ENCODE measurements at places on chromosomes 5 and 9. TPM values are rescaled to one million over a fixed set of nuclear protein-coding genes. Genes with fewer than 3 reads are reported as not detected.
A peak's percentile ranks its signal among the peaks of the same experiment; 100 is the strongest.

- ATAC-seq: no peak
These were observed 25.6 kb upstream of the POU4F3 start for GRCh38 chr5:146313027-146313426.

- peak; percentile 16 for ATAC-seq
These were observed 30.7 kb downstream of the CFAP77 start for GRCh38 chr9:132440735-132441134.

DNA sequence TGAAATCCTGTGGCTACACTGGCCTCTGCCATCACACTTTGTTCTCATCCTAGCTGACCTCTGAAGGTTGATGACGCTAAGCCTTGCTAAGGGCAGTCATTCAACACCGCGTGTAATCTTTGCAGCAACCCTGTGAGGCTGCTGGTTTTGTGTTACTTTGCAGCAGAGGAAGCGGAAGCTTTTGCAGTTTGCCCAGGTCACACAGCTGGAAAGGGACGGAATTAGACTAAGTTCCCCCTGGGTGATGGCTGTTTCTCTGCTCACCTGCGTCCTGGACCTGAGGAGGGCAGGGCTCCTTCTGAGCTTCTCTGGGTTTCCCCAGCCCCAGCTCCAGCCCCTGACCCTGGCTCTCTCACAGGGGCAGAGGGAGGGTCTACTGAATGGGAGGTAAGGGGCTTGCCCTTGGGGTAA is 7.3 kb upstream of the SLC25A51 start:
- no peak for ATAC-seq

DNA sequence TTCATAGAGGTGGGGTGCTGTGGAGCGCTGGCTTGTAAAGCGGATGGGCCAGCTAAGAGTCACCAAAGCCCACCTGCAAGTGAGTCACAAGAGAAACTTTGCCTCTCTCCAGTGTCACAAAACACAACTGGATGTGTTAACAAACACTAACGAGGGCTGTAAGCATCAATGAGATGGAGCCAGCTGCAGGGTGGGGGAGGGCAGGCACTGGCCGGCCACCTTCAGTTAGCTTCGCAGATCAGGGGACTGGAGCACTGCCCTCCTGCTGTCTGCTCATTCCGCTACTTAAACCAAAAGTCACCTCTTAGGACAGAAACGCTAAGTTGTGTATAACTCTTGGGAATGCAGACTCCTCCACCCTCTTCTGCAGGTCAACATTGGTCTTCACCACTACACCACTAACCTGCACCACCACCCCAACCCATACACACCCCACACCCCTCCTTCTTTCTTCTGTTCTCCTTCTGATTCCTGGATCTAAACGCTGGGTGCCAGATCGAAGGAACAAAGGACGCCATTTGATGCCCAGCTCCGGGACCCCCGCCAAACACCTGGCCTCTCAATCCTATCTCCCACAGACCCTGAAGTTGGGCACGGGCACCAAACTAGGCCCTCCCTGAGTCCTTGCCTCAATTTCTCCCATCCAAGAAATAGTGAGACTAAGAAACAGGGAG is 2.1 kb downstream of the ARSI start:
- ATAC-seq: no peak

DNA sequence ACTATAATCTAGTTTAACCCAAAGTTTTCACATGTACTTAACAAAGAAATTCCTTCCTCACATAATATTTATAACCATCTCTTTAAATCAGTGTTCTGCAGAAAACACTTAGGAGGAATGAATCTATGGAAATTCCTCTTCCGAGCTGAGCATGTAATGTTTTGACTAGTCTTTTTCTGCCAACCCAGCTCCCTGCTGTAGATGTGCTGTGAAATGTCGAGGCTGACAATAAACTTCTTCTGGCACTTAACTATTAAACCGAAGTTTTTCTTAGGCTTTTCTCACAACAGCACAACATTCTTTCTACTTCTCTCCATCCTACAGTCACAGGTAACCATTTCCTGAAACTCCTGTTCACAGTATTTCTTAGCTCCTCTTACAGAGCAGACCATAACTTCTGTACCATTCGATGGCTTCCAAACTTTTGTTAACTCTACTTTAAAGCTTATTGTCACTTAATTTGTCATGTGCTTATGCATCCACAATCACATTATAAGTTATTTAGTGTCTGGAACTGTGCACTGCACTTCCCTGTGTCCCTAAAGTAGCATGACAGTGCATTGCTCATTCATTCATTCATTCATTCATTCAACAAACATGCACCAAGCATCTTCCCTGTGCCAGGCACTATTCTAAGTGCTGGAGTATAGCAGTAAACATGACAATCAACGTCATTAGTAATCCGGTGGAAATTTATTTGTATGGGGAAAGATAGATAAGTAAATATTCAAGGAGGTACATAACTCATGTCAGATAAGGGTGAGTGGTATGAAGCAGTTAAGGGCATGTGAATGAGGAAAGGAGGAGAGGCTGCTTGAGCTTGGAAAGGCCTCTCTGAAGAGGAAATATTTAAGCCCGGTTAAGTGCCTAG is 54.6 kb downstream of the TSSK1B start:
- no peak for ATAC-seq

DNA sequence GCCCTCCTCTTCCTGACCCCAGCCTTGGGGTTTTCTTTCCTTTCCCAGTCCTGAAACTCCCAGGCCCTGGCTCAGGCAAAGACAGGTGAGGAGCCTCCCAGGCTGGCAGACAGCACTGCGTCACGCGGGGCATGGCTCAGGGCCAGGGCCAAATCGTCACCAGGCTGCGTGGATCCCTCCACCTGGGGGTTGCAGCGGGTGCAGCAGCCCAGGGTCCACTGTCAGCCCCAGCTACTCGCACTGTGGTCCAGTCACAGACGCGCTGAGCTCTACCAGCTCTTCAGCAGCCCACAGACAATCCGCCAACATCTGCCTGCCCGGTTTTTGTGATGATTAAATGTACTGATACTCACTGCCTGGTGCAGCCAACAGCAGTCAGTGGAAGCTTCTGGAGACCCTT is 12.1 kb downstream of the FAM78A start:
- no peak for ATAC-seq

DNA sequence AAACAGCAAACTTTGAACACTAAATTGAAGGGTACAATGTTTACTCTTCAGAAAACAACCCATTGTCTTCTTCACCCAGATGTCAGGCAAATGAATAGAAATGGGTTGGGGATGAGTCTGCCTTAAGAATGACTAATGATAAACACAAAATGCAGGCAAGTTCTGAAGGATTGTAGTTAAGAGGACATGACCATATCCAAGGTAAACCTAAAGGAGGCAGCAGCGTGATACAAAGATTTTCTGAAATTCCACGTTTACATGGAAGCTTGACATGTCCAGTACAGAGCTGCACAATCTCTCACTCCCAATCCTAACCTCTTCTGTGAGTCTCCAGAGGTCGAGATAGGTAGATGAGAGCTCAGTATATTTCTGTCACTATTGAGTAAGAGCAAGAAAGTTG is 1263.2 kb upstream of the CDH6 start:
- no peak for ATAC-seq

- ATAC-seq: no peak
These were observed 10.8 kb downstream of the FAM174A start for GRCh38 chr5:100546001-100546400.

DNA sequence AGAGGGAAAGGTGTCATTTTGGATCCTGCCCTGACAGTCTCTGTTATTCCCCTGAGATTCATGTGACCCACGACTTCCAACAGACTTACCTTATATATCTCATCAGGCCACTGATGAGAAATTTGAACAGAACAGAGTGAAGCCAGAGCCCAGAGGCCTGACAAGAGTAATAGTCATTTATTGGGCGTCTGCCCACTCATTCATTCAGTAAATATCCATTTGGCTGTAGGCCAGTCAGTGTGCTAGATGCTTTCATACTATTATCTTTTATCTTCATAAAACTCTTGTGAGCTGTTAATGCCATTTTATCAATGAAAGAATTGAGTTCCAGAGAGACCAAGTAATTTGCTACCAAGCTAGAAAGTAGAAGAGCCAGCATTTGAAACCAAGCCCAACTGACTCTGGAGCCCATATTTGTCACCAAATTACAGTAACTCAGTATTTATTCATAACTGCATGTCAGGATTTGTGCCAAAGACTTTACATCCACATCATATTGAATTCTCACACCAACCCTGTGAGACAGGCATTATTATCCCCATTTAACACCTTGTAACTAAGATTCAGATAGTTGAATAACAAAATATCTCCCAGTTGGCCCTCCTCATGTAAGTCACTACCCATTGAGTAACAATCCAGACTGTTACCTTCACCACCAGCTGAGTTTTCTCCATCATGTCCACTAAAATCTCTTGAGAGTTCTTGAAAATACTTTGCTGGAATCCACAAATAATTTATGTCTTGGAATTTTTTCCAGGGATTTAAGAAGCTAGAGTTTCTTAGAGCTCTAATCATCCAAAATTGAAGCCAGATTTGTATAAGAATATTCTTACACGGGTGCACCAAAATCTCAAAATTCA is 2.5 kb downstream of the PTPDC1 start:
- peak; percentile 76 for ATAC-seq

DNA sequence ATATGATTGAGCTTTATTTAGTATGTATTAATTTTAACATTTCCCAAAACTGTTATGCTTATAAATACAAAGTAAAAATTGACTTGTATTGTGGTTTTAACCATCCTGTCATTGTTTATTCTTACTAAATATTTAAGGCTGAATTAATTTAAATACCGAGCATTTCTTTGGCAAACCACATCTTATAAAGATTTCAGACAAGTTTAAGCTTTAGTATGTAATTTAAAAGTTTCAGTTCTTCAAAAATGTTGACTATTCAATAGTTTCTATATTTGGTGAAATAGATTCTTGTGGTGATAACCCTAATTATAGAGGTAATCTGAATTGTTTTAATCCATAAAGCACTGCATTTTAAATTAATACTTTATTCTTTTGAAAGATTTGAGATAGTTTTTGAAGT is 65.5 kb downstream of the CCNH start:
- no peak for ATAC-seq

DNA sequence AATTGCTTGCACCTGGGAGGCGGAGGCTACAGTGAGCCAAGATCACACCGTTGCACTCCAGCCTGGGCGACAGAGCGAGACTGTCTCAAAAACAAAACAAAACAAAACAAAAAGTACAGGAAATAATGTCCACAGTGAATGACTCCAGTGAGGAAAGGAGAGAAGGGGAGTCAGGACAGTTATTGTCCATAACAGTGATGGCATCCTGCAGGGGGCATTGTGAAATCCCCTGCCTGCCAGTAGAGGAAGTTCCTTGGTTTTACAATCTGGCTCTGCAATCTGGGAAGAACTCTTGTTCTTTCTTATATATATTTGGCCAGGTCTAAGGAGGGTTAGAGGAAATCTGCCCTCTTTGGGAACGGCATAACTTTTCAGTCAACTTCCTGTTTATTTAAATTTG is 8.2 kb downstream of the SH3GL2 start:
- no peak for ATAC-seq

GRCh38 chr5:179199246-179199645 is 139.1 kb downstream of the ZNF354C start:
- no peak for ATAC-seq

DNA sequence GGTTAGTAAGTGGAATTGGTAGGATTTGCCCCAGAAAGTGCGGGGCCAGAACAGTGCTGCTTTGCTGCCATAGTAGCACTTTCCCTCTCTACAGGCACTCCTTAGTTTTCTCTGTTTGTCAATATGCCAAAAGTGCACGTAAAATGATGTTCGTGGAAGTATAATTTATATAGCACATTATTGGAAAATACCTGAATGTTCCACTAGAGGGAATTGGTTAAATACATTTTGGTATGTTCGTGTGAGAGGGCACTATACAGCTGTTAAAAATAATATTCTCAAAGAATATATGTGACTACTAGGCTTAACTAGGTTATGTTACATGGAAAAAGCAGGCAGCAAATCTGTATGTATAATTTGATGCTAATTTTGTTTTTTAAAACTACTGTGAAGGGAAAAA is 184.0 kb upstream of the GDNF start:
- ATAC-seq: no peak

DNA sequence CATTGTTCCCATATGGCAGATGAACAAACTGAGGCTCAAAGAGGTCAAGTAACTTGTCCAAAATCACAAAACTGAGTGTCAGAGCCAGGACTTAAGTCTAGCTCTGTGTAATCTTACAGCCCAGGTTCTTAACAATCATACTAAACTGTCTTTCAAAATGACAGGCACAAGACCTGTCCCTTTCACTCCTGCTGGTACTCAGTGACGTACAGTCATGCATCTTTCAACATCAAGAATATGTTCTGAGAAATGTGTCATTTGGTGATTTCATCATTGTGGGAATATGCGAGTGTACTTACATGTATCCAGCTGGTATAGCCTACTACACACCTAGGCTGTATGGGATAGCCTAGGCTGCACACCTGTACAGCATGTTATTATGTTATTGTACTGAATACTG is 646.8 kb upstream of the WWC1 start:
- no peak for ATAC-seq

- no peak for ATAC-seq
These were observed 39.0 kb downstream of the FAM78A start for GRCh38 chr9:131237291-131237690.

DNA sequence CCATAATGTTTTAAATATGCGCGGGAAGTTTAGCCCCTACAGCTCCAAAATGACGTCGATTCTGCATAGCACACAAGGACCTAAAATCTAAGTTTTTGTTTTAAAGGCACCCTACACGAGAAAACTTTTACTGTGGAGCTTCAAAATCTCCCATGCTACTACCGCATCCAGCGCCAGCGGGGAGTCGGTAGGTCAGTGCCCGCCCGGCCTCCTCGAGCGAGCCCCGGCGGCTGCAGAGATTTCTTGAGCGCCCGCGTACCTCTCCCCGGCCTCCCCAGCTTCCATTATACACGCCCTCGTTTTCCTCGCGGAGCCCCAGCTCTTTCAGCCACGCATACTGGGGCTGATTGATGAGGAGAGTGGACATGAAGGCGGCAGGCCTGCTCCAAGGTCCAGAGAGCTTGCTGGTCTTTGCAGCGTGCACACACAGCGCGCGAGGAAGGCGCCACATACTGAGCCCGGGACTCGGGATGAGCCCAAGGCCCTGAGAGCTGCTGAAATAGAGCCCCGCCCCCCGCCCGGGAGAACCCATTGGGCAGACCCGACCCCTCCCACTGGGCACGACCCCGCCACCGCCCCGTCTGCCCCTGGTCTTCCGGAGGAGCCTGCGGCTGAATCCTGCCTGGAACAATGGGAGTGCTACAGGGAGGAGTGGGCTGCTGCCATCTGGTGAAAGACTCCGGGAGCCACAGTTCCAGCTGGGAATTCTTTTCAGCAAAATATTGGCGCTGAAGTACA is at the start of gene ALDH7A1:
ALDH7A1 (minus strand) TSS at position 472 of the 738 bp plus-strand sequence; CDS start at position 451, 21 bp downstream.
- ATAC-seq: peak; percentile 96

- no peak for ATAC-seq
These were observed 186.2 kb downstream of the DCP2 start for GRCh38 chr5:113162770-113163169.

SLC35A4 gene
- total RNA-seq: 12.2 TPM

ERBIN gene
- total RNA-seq: 80.7 TPM

ADCY2 gene
- 18.6 TPM for total RNA-seq

SLC46A2 gene
- total RNA-seq: 0.15 TPM

SMIM33 gene
- total RNA-seq: not detected

CRAT gene
- 19.3 TPM for total RNA-seq

CD180 gene
- 0.46 TPM for total RNA-seq

TOR2A gene
- 12.8 TPM for total RNA-seq

IPPK gene
- 6.3 TPM for total RNA-seq

NR6A1 gene
- total RNA-seq: 3.5 TPM

THOC3 gene
- total RNA-seq: 73.5 TPM
